ENCODE measurements at places on chromosomes 5 and 9.

- no peak for DNase-seq
These were observed 61.4 kb upstream of the CKMT2 start for GRCh38 chr5:81171769-81172168.

DNA sequence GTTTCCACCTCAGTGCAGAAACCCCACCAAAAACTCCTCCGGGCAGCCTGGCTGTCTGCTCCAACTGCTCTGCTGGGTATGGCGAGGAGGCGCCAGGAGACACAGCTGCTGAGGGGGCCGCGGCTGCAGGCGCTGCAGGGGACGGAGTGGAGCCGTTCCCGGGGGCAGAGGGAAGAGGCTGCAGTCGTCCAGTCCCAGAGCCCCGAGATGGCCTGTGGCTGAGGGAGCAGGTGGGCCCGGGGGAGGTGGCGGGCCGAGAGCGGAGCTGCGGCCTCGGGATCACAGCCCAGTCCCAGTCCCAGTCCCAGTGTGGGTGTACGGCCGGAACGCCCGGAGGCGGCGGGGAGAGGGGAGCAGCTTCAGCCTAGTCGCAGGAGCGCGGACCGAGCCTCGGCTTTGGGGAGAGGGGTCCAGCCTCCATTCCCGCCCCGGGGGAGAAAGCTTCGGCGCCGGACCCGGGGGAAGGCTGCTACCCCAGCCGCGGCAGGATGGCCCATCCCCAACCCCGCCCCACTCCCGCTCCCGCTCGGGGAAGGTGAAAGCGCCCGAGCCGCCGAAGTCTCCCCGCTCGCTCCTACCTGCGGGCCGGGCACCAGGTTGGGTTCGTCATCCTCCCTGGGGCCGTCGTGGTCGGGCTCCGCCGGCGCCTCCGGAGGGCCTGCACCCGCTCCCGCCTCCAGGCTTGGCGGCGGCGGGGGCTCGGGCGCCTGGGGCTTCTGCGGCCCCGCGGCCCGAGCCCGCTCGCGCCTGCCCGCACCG, 513 bp downstream of the FAM193B start:
- no peak for DNase-seq

GRCh38 chr9:125758986-125759763, 12.0 kb downstream of the PBX3 start:
- no peak for DNase-seq

DNA sequence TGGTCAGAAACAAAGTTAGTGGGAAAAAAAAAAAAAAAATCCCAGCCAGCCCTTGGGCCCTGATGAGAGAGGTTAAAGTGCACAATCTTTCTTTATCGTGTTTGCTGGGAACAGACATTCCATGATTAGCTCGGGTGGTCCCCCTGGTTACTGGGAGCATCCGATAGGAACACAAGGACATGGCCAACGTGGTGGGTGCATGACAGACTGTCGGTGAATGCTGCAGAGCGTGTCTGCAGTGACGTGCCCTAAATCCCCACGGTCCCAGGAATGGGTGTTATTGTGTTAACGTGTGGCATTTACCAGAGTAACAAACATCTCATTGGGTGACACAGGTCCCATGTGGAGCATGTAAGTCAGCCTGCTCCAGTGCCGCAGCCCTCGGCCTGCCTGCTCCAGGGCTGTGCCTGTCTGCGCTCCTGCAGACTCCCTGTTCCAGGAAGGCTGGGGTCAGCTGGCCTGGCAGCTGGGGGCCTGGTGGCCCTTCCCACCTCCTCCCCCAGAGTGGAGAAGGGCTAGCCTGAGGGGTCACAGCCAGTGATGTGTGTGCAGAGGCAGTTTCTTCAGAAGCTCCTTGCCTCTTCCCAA, 34.3 kb upstream of the TBC1D2 start:
- no peak for DNase-seq

DNA sequence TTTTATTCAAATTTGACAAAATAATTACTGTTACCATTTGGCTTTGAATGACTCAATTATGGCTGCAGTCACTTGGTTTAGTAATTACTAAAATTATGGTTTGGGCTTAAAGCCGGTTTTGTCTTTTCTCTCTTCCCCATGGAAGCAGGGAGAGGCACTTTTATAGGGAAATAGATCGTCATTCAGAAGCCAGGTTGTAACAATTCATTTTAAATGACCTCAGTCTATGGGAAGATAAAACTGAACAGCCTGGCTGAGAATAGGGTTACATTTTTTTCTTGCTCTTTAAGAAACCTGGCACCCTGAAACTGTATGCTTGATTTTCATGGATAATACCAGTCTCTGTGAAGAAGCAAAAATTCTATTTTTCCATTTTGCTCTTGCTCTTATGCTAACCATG, 169.8 kb downstream of the SMC2 start:
- DNase-seq, result no peak

GRCh38 chr9:71908825-71909224, 2.2 kb downstream of the ABHD17B start:
- no peak for DNase-seq

DNA sequence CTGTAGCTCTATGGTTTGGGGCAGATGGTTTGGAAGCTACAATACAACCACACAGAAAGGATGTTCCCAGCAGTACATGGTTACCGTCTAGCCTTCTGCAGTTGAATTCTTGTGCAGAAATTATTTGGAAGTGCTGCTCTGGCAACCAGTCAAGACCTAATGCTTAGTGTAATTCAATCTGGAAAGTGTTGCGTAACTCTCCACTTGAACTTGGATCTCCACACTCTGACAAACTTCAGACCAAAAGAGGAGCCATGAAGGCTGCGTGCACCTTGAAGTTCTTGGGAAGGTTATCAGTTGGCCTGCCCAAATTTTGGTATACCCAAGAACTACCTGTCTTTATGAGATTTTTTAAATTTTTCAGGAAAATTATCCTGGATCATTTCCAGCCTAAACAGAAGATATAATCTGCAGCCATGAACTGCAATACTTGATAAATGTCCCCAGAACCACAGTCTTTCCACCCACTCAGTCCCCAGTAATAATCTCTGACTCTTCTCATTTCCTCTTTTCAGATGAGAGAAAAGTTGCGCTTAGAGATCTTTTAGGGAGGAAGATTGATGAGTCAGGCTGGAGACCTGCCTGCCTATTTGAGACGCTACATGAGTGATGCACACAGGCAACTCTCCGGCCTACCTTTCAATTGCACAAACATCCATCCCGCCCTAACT, 159.9 kb downstream of the FANCC start:
- DNase-seq, result no peak

GRCh38 chr5:41817625-41818301, 52.5 kb downstream of the OXCT1 start:
- DNase-seq, result no peak

DNA sequence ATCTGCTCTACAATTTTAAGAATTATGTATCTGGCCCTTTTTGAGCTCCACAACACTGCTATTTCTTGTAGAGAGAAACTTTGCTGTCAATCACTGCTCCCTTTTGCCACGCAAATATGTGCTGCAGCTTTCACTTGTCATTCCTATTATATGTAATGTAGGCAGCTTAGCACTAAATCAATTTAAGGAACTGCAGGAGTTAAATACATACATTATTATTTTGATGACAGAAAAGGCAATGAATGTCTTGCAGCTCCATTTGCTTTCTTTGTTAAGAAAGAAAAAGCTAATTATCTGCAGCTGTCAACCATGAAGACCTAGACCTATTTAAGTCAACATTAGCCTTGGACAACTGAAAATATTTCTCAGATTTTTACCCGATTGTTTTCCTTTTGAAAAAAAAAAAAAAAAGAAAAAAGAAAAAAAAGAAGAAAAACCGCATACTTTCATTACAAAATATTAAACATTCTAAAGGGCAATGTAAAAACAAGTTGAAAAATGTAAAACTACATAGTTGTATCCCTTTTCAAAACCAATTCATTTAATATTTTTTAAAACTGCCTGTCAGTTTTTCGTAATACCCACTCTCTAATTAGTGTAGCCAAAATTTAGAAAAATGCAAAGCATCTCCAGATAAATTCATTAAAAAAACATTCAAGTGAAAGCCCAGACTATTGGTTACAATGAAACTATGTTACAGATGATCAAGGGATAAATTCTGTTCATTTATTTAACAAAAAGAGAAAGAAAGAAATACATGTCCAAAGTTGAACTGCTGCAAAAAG, 57.2 kb downstream of the RFX3 start:
- DNase-seq, result no peak

Measured in memory B cell (primary cell).